ENCODE measurements at places on chromosomes 12 and 14.

- no peak for DNase-seq
Observed at GRCh38 chr14:68790644-68791077, 2.2 kb downstream of the ZFP36L1 start.

DNA sequence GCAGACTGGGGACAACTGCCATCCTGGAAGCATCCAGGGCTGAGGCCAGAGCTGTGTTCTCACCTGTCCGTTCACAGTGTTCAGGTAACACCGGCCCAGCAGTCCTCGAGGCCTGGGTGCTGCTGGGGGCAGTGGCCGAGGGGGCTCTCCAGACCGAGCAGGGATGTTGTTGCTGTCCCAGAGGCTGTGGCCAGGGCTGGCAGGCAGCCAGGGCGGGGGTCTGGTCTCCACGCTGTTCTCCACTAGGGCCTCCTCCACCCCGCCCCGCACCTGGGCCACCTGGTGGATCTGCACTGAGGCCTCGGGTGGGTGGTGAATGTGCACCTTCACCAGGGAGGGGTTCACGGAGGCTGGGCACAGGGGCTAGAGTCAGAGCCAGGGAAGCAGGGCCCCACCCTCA, 57.4 kb downstream of the ISCA2 start:
- DNase-seq: no peak

- DNase-seq: peak; percentile 14
Observed at GRCh38 chr12:57766464-57767304, at the start of gene CYP27B1. CYP27B1 (minus strand) TSS chr12:57767078; CDS start chr12:57767041, 37 bp downstream.

- DNase-seq: no peak
Observed at GRCh38 chr12:58787021-58787760, 133.1 kb downstream of the LRIG3 start.

DNA sequence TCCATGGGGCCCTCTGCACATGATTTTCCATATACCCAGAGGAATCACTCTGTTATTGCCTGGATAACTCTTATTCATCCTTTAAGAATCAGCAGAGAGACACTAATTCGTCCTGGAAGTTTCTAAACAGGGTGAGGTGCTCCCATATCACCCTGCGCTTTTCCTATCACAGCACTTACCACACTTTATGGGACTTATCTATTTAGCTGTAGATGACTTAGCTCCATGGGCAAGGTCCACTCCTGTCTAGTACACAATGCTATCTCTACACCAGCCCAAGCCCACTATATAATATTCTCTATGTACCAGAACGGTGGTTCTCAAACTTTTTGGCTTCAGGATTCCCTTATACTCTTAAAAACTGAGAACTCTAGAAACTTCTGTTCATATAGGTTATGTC, 111.7 kb downstream of the EFCAB11 start:
- no peak for DNase-seq

GRCh38 chr14:77130386-77130785, 11.2 kb downstream of the ZDHHC22 start:
- DNase-seq: no peak

DNA sequence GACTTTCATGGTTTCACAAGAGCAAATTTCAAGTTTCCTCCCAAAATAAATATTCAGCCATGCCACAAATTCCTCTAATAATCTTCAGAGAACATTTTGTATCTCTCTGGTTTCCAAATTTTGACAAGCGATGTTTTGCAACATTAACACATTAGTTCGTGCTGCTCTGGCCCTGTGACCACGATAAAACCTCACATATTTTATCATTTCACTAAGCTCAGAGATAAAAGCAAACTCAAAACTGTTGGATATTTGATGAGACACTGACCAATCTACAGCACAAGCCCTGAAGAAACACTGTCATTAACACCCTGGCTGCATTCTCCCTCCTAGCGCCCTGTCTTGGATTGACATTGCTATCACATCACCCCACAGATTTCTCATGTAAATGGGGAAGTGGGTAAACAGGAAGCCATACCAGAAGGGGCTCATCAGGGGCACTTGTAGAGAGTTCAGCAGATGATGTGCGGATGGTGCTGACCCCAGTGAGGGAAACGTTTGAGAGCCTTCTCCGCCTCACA, 264.3 kb downstream of the PRKD1 start:
- DNase-seq: no peak

DNA sequence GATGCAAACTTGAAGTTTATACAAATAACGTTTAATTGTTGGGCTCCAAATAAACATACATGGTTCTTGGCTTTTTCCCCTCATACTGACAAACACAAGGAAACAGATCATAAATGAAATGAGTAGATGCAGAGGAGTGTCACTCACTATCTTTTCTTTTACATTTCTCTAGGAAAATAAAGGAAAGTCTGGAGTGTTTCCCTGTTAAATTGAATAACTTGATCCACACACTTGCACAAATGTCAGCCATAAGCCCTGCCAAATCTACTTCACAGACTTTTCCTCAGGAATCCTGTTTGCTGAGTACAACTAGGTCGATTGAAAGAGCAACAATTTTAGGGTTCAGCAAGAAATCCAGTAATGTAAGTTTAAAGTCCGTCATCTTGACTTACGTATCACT, 175.3 kb downstream of the PLCZ1 start:
- no peak for DNase-seq

GRCh38 chr14:68210729-68211299, 391.2 kb downstream of the RAD51B start:
- no peak for DNase-seq

DNA sequence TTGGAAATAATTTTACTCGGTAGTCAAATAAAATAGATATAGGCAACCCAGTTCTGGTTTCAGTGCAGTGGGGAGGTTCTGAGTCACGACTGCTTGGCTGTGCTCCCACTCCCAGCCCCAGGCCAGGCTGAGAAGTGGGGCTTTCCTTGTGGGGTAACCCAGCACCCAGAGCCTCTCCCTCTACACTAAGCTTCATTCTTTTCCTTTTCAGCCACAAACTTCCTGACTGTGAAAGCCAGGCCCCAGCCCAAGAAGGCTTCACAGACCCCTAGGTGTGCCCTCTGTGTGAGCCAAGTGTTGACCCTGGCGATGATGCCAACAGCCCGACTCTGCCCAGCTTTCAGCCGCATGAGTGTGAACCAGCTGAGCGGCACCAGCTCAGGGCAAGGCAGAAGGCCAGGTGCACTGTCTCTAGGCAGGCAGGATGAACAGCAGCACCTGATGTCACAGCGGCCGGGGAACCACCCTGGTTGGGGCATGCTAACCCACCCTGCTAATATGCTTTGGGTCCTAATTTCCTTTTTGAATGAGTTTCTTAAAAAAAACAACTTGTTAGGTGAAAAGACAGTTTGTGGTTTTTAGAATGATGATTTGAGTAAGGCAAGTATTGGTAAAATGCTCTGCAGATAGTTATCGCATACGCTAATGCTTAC, 42.2 kb upstream of the ATP23 start:
- peak; percentile 72 for DNase-seq

GRCh38 chr12:75058228-75058627, 151.4 kb downstream of the KCNC2 start:
- no peak for DNase-seq

- no peak for DNase-seq
Observed at GRCh38 chr12:62472472-62472871, 5.8 kb downstream of the MON2 start.

- no peak for DNase-seq
Observed at GRCh38 chr14:75183225-75183624, 6.8 kb upstream of the TMED10 start.

GRCh38 chr12:31594681-31595080, 3.7 kb upstream of the DENND5B start:
- no peak for DNase-seq

DNA sequence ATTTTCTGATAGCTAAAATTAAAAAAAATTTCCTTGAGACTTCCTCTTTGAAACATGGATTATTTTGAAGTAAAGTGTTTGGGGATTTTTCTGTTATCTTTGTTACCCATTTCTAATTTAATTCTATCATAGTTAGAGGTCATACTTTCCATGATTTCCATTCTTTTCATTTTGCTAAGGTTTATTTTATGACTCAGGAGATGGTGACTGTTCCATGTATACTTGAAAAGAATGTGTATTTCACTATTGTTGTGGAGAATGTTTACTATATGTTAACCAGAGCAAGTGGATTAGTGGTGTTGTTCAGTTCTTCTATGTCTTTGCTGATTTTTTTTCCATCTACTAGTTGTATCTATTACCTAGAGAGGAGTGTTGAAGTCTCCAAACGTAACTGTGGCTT, 250.5 kb upstream of the PELI2 start:
- DNase-seq: no peak

DNA sequence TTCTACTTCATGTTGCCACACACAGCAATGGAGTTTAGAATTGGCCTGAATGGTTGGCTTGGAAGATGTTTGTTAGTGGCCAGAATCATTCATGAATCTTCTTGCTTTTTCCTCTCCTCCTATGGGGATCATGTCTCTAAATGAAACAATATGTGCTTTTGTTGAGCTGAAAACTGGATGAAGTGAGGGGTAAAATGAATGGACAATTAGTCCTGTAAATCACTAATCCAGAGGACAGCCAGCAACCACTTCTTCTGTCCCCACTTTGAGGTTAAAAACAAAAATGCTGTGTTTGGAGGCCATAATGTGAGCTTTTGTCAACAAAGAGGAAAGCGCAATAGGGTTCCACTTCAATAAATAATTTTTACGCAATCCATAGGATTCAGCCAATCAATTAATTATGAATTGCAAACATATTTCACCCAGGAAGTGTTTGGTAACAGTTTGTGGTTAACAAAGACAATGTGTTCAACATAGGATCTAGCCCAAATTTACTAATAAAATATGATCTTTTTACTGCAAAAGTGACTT, 30.3 kb upstream of the AMIGO2 start:
- DNase-seq: no peak

- DNase-seq: no peak
Observed at GRCh38 chr12:118145798-118146156, 9.9 kb downstream of the PEBP1 start.

DNA sequence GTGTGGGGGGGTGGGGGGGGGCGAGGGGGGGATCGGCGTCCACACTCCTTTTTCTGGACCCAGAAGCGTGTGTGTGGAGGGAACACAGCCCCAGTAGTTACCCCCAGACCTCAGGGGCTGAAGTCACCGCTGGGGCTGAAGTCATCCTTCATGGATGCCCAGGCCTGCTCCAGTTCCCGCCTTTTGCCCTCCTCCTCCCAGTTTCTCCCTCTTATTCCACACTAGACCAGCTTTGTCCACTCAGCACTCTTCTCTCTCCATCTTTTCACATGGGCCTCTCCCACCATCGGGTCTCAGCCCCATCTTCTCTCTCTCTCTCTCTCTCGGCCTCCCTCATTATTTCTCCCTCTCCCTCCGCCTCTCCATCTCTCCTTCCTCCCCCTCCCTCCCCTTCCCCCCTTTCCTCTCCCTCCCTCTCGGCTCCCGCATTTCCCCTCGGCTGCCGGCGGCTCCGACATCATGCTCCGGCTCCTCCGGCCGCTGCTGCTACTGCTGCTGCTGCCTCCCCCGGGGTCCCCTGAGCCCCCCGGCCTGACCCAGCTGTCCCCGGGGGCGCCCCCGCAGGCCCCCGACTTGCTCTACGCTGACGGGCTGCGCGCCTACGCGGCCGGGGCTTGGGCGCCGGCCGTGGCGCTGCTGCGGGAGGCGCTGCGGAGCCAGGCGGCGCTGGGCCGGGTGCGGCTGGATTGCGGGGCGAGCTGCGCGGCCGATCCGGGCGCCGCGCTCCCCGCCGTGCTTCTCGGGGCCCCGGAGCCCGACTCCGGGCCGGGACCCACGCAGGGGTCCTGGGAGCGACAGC, at the start of gene P3H3:
P3H3 (plus strand) TSS at position 426 of the 799 bp plus-strand sequence; CDS start at position 460, 34 bp downstream.
- no peak for DNase-seq

DNA sequence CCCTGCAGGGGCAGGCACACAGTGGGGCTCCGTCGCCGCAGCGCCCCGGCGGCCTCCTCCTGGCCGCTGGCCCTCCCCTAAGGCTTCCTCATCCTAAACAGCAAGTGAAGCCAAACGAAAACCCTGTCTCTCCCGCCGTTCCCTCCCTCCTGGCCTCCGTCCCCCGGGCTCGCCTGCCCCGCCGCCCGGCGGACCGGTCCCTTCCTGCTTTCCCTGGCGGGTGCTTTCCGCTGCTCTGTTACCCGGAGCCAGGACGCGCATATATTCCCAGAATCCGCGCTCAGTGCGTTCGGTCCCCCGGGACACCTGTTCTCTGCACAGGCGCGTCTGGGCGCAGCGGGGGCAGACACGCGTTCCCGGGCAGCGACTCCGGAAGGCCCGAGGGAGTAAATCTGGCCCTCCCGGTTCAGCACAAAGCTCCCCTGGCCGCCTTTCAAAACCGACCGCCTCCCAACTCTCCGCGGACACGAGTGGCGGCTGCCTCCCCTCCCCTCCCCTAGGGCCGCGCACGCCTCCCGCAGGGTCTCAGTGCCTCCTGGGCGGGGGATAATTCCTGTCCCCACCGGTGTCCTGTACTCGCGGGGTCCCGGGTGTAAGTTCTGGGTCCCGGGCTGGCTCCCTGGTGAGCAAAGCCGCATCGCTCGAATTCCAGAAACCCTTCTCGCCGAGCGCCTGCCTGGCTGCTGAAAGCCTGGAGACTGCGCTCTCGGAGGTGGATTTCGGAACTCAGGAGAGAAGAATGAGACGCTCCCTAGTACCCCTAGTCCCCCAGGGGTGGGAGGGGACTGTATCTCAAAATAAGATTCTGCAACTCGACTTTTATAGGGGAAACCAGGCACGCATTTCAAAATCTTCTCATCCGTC, 21.4 kb upstream of the CEP170B start:
- DNase-seq: no peak

GRCh38 chr12:74906224-74906623, 303.4 kb downstream of the KCNC2 start:
- no peak for DNase-seq

- peak; percentile 38 for DNase-seq
Observed at GRCh38 chr14:87131879-87132278, 861.1 kb downstream of the GALC start.

- peak; percentile 54 for DNase-seq
Observed at GRCh38 chr12:119208626-119209061, 29.9 kb downstream of the HSPB8 start.

DNA sequence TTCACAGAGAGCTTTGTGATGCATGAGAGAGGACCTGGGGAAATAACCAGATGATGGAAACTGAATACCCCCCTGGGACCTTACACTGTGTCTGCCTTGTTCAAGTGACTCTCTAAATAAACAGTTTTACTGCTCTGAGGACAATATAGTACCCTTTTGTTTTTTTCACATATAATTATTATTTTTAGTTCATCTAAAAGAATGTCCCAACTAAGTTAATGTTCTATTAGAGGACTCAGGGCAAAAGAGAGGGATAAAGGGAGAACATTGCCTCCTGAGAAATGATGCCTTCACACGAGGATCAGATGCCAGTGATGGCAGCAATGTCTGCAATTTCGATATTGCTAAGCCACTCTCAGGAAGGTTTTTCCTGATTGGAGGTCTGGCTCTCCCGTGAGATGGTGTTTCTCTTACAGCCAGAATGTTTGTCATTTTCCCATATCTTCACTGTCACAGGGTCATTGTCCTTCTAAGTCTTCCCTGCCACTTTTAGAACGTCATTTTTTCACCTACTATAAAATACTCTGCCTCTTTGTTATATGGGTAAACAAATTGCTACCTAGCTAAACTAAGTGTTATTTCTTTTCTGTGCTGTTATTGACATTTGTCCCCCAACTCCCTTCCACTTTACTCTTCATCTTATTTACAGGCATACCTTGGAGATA, 201.6 kb downstream of the RAD51B start:
- no peak for DNase-seq

- DNase-seq: no peak
Observed at GRCh38 chr12:48219631-48220030, 16.5 kb upstream of the OR10AD1 start.
